ENCODE measurements at places on chromosomes 6 and 20.

GRCh38 chr6:79862126-79862525, 85.2 kb downstream of the ELOVL4 start:
- DNase-seq = no peak

GRCh38 chr6:146551545-146551944, 7.9 kb downstream of the RAB32 start:
- DNase-seq = no peak

DNA sequence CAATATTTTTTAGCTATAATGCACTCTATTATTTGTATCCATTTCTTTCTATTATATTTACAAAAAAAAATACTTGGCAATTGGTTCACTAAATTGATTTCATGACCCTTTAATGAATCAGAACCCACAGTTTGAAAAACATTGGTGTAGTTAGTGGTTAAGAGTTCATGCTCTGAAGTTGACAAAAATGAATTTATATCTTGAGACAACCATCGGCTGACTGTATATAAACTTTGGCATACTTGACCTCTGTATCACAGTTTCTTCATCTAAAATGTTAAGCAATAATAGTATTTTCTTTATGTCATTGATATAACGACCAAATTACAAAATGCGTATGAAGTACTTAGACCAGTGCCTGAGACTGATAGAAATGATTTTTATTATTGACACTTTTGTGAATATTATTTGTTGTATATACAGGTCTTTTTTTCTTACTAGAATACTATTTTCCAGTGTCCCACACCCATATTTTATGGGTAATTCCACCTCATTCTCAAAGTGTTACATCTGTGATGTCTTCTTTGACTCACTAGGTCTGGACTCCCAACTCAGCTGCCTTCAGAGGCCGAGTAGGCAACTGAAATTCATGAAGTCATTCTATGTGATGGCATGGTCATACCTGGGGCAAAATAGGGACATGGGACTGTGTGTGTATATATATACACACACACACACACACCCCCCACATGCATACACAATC, 459.2 kb downstream of the RFPL4B start:
- DNase-seq = no peak

- DNase-seq = no peak
Observed at GRCh38 chr20:36969051-36969450, 17.5 kb upstream of the SAMHD1 start.

DNA sequence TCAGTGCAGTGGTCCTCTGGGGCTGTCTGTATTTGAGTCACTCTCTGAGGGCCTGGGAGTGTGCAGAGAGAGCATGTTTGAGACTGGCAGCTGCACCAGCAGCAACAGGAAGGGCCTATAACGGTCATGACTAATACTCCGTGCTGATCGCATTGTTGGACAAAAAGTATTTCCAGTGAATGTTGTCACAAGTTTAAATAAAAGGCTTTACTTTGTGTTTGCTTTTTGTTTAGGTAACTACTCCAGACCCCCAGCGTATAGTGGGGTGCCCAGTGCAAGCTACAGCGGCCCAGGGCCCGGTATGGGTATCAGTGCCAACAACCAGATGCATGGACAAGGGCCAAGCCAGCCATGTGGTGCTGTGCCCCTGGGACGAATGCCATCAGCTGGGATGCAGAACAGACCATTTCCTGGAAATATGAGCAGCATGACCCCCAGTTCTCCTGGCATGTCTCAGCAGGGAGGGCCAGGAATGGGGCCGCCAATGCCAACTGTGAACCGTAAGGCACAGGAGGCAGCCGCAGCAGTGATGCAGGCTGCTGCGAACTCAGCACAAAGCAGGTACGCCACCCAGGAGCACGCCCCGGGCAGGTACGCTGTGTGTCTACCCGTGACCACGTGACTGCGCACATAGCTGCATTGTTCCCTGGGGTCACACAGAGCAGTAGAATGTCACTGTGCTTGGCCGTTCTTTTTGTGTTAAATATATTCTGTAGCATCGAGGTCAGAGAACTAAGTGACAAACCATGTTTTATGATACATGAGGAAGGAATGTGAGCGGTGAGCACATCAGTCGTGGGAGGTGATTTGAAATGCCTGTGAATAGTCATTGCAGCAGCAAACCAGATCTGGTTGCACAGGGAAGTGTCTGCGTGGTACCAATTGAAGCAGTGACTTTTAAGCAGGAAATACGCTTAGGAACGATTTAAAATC, 174.7 kb downstream of the TMEM242 start:
- no peak for DNase-seq

Data from OCI-LY7 (cell line).